ENCODE measurements at places on chromosomes 5 and 9.

DNA sequence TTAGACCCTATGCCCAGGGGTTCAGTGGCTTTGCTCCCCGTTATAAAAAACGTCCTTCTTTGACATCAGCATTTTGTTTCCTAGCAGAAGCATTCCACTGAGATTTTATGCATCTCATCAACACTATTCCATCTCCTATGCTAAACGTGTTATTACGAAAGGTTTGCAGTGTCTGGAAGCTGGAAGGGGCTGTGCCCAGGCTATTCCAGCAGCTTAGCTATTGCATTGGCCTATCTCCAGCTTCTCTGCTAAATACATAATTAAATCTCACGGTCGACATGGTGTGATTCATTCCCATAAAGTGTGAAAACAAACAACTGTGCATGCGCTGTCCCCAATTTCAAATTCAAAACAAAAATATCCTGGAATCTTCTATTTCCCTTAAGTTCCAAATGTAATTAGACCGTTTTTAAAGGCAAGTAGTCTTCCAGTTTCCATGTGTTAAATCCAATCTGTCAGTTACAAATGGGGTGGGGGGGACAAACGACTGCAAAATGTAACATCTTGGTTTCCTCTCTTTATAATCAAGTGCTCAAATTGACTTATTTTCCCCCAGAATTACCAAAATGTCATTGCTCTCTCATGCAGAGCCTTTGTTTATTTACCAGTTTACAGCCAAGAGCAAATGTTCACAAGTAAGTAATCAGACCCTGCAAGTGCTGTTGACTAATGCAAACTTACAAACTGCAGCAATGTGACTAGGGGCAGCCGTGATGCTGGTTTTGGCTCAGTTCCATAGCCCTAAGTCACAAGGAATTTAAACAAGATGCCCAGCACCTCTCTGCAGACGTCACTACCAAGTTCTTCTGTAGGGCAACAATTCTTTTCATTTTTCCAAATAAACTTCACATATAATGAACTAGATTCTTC lies 212.3 kb upstream of the RORB start:
- DNase-seq: no peak

DNA sequence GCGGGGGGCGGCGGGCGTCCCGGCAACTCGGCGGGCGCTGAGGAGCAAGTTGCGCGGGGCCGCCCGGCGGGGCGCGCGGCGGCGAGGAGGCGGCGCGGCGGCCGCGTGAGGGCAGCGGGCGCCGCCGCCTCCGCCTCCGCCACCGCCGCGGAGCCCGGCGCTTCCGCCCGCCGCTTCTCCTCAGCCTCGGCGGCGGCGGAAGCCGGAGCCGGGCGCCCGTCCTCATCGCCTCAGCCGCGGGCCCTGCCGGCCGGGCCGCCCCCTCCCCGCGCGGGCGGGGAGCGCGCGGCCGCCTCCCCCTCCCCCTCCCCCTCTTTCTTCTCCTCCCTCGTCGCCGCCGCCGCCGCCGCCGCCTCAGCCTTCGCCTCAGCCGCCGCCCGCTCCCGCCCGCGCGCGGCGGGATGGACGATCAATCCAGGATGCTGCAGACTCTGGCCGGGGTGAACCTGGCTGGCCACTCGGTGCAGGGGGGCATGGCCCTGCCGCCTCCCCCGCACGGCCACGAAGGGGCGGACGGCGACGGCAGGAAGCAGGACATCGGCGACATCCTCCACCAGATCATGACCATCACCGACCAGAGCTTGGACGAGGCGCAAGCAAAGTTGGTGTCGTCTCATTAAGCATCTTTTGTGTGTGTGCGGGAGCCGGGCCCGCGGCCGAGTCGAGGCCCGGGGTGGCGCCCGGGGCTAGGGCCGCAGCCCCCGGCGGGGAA lies at the start of gene PBX3:
Gene PBX3, plus strand, starts transcription at position 321 of the 712 bp plus-strand sequence.
- DNase-seq: no peak

DNA sequence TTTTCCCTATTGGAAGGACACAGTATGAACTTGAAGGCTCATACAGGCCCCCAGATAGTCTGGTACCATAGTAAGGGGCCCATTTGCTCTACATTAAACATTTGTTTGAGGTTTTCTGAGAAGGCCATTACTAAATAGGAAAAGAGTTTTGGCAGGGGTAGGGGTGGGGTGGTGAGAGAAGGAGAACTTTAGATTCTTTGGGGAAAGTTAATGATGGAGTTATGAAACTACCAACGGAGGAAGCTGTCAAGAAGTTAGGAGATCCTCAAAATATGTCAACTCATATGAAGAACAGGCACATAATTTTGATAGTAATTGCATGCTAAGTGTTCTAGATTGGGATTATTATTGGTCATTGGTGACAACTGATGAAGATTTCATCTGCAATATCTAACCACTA lies 114.7 kb downstream of the TAF11L14 start:
- no peak for DNase-seq

DNA sequence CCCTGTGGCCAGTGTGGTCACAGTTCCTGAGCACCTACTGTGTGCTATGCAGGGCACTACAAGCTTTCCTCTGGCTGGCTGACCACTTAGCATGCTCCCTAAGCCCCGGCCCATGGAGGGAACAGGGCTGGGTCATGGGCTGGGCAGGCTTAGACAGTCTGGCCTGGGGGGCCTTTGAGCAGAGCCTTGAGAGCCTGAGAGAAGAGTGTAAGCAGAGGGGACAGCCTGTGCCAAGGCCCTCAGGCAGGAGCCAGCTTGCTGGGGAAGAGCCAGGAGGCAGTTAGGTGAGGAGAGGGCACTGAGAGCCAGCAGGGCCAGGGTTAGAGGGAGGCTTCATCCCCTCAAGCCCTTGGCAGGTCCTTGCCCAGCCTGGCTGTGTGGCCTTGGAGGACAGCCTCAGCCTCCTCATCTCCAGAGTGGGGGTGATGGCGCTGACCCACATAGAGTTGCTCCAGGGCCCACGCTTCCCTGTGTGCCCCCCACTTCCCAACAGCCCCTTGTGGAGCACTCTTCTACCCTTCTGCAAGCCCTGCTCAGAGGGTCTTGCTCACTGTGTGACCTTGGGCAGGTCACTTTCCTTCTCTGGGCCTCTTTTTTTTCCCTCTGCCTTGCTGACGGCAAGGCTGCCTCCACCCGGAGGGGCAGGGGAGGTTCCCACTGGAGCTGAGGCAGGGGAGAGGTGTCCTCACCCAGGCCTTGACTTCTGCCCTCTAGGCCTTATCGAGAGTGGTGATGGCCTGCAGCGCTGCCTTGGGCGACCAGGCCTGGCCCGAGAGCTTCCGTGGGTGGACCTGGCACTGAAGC lies 107.1 kb downstream of the PHF2 start:
- DNase-seq: no peak

DNA sequence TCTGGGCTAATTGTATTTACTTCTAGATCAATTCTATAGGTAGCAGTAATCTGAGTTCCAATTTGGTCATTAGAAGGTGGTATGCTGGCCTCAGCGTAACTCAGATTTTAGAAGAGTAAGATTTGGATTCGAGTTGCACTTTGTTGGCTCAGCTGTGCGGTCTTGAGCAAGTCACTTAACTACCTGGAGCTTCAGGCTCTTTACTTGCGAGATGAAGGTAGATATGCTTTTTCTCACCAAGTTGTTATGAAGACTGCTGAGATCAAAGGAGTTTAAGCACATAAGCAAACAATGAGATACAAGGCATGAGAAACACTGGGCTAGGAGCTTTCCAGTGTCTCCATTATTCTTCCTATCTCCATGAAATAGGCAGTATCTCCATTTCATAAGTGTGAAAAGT lies 133.8 kb upstream of the RANBP3L start:
- no peak for DNase-seq

DNA sequence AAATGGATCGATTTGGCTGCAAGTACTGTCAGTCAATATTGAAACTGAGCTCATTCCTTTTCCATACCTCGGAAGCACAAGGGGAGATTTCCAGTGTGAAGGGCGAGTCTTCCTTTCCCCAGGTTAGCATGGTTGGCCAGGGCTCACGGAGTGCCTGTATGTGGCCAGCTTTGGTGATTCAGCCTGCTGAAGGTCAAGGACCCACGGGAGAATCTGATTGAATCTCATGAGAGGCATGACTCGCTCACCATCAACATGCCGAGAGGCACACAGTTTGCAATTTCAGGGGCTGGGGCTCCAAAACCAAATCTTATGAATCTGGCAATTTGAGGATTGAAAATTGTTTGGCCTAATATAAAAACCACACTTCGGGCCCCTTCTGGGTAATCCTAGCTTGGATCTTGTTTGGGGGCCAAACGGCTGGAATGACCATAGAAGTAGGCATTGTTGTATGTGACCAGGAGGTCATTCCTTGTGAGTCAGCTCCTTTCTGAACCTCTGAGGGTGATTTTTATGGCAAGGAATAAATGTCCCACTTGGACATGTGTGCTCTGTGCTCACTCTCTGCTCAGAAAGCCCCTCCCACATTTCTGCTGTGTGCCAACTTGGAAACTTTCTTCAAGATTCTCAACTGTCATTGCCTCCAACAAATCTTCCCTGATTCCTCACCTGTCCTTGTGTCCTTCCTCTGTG lies 69.8 kb downstream of the DOCK2 start:
- DNase-seq: no peak
